Peyer's patch (tissue), 4 donors: ENCODE measurements at places on chromosomes 5 and 9. TPM values are rescaled to one million over a fixed set of nuclear protein-coding genes. Genes with fewer than 3 reads are reported as not detected.

The PLEKHG4B gene
- total RNA-seq, result 0.19 TPM

The PCDHA1 gene
- total RNA-seq, result not detected

- no peak for DNase-seq
- no peaks in the 10 kb centered on the region for H3K4me1 ChIP-seq
- no peak overlapping the region for H3K4me3 ChIP-seq
- no peak overlapping the region for H3K27ac ChIP-seq
- H3K36me3 ChIP-seq, result no peaks in the 10 kb centered on the region
Observed at GRCh38 chr5:160959804-160960203, 107.8 kb upstream of the ATP10B start.

GRCh38 chr5:160799184-160799583, 52.8 kb downstream of the ATP10B start:
- H3K27me3 ChIP-seq, result no peaks in the 10 kb centered on the region
- DNase-seq, result no peak
- H3K4me3 ChIP-seq, result no peak overlapping the region
- no peaks in the 10 kb centered on the region for H3K36me3 ChIP-seq

- H3K36me3 ChIP-seq, result no peaks in the 10 kb centered on the region
- no peaks in the 10 kb centered on the region for H3K27me3 ChIP-seq
Observed at GRCh38 chr9:114521846-114522245, 16.6 kb upstream of the WHRN start.

DNA sequence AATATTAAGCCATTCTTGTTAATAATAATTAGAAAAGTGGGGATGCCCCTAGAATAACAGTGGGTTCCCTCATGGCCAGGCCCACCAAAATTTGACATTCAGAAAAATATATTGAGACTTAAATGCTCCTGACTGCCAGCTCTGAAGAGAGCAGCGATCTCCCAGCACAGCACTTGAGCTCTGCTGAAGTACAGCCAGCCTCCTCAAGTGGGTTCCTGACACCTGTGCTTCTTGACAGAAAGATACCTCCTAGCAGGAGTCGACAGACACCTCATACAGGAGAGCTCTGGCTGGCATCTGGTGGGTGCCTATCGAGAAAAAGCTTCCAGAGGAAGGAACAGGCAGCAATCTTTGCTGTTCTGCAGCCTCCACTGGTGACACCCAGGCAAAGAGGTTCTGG, 261.5 kb downstream of the DTWD2 start:
- no peak overlapping the region for H3K4me3 ChIP-seq
- no peaks in the 10 kb centered on the region for H3K36me3 ChIP-seq
- DNase-seq, result no peak
- H3K4me1 ChIP-seq, result no peaks in the 10 kb centered on the region

DNA sequence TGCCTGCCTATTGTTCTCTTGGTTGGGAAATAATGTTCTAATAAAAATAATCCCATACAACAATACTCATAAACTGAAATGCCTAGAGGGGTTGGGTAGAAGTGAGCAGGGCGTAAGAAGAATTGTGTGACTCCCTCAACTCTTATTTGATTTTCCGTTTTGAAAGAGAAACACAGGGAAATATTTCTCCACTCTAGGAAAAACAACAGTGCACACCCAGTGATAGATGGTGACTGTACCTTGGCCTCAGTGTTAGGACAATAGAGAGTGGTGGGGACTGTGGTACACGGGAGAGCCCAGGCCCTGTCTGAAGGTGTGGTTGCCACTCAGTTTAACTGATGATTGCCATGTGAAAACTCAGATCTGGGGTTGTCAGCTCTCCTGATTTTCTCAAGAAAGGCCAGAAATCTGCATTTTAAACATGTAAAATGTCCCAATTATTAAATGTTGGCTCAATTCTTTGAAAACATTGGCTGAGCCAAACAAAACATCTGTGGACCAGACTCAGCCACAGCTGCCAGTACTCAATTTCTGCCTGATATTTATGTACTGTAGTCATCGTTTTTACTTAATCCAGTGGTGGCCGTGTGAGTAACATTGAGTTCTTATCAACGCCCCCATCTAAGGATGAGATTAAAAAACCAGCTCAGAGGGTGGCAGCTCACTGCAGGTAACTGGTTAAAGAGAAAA, 103.8 kb upstream of the ZNF618 start:
- no peaks in the 10 kb centered on the region for H3K36me3 ChIP-seq
- no peak for DNase-seq
- no peak overlapping the region for H3K4me3 ChIP-seq
- H3K27ac ChIP-seq, result no peak overlapping the region
- H3K4me1 ChIP-seq, result no peaks in the 10 kb centered on the region
